COLO829 (cell line): ENCODE measurements at places on chromosomes 4 and X.

DNA sequence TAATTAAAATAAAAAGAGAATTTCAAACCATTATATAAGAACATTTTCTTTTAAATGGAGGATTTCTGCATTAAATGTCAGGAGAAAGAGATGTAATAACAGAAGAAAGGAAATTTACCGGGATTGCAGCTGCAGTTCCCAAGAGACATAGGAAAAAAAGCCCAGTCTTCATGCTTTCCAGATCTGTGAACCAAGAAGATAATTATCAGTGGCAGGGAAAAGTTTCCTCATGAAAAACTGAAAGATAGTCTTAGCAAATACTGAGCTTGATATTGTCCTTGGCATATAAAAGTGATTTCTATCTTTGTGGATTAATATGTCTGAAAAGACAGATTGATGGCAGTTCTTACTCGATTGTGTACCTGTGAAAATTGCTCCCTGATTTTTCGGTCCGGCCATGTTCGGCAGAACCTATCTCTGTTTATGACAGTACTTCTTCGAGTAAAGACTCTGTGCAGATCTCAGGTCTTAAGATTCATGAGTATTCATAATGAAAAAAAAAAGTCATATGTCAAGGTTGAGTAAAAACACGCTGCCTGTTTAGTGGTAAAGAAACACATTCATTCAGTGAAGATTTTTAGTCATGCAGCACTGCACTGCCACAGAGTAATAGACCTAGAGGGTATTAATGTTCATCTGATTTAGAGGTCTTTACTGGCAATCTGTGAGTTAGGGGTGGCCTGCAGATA is 29.6 kb downstream of the SPARCL1 start:
- DNase-seq, result no peak

GRCh38 chr4:105765690-105766407 is 57.3 kb downstream of the GSTCD start:
- peak; percentile 56 for DNase-seq

- DNase-seq, result peak; percentile 29
Measured at GRCh38 chrX:137031517-137032340, 2.1 kb downstream of the GPR101 start.

DNA sequence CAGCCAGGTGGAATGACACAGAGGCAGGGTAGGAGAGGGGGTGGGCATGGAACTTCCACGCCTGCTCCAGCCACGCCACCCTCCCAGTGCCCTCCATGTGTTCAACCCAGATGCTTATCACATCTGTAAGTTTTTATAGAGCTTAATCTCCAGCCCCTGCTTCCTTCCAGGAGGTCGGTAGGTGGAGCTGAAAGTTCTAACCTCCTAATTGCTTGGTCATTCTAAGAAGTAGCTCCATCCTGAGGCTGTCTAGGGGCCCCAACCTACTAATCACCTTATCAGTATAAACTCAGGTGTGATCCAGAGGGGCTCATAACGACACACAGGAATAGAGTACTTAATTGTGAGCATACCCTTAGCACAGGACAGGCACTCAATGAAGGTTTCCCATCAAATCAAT is 18.3 kb downstream of the QDPR start:
- DNase-seq, result no peak

DNA sequence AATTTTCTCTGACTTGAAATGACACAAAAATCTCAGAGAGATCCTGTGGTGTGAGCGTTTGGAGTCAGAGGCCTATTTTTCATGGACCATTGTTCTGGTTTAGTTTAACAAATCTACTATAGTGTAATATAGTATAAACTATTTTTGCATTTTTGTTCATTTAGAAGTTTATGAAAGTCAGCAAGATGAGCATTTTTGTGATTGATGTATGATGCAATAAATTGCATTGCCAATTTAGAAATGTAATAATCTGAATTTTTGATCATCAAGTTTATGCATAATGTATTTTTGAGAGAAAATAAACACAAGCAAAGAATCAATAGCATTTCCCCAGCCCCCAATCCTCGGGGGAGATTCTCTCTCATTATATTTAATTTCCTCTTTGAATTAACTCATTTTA is 519.5 kb upstream of the FTHL17 start:
- no peak for DNase-seq

GRCh38 chr4:77849278-77849965 is 13.2 kb upstream of the MRPL1 start:
- no peak for DNase-seq

DNA sequence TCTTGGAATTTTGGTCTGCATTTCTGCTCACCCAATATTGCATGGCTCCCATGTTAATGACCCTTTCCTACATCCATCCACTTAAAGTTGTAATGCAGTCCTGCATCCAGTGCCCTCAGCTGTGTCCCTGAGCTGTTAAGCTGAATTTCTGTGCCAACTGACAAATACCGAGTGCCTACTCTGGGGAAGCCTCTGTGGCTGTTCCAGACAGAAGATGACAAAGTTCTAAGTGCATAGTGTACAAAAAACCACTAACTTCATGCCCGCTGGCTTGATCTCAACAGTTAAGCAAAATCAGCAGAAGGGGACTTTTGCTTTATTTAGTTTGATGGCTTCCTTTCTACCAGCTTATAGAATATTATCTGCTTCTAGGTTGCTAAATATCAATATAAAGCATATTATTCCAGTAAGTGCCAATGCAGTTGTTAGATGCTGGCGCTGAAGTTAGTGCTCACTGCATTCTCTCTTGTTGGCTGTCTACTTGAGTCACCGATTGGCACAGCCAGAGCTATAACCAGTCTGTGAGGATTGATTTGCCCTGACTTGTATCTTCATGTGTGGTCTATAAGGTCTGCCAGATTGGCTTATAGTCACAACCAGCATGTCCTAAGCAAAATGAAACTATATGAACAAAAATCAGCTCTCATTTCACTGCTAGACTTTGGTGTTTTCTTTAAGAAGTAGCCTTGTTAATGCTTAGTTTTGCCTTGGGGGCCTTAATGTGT is 98.9 kb downstream of the KLHL8 start:
- no peak for DNase-seq

DNA sequence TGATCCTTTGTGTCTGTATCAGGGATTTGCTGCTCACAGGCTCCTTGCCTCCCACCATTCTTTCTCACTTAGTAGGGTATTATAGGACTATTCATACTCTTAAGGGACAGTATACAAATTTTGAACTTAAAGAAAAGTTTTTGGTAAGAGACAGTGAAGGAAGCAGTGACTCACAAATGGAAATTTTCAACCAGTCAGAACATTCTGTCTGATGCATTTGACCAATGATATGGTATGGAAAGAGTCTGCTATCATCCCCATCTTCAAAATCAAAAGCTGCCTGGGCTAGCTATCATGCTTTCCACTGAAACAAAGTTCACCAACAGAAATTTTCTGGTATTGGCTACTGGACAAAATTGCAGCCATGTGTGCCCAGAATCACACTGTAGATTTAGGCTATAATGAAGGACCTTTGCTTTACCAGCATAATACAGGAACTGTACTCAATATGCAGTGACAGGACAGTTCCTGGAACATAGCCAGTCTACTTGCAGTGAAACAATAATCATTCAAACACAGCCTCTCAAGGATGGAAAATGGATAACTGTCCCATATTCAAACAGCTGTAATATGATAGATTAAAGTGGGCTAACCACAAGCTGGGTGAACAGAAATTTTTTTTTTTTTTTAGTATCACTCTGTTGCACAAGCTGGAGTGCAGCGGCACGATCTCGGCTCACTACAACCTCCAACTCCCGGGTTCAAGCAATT is 109.0 kb upstream of the ACSL4 start:
- no peak for DNase-seq

DNA sequence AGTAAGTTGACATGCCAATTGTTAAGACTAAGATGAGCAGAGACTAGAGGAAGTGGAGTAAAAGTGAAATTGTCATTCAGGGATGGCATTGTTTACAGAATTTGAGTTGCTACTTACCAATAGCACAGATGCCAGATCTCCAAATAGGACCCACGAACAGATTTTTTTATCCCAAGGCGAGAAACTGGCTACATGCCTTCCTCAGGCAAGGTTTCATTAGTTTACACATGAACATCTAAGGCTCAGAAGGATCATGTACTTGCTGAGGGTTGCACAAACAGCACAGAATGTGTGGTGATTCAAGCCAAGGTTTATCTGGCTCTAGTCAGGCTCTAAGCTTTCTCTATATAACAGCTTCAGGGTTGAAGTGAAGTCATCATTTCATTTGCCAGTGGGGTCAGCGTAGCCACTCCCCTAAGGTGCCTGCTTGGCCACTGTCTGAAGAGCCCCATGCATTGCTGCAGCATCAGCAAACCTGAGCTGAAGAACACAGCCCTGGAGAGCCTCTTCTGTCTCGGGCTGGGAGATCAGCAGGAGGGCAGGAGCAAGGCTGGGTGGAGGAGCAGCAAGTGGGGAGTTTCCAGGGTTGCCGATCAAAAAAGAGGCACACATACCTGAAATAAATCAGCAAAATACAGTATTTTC is 193.0 kb upstream of the LCORL start:
- DNase-seq, result no peak

DNA sequence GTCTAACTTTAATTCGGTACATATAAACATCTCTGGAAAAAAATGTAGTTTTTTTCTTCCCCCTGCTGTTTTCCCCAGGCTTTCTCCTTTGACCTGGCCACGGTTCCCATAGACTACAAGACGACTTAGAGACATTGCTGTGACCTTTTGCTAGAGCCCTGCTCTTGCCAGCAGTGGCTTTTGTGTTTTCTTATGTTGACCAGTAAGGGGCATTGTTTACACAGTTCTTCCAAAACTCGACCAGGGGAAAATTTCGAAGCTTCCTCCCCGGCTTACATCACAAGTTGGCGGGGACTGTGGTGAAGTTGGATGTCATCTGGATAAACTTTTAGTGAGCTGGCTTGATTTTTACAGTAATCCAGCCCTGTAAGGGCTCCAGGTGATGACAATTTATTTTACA is 9.3 kb downstream of the CCDC160 start:
- DNase-seq, result no peak

DNA sequence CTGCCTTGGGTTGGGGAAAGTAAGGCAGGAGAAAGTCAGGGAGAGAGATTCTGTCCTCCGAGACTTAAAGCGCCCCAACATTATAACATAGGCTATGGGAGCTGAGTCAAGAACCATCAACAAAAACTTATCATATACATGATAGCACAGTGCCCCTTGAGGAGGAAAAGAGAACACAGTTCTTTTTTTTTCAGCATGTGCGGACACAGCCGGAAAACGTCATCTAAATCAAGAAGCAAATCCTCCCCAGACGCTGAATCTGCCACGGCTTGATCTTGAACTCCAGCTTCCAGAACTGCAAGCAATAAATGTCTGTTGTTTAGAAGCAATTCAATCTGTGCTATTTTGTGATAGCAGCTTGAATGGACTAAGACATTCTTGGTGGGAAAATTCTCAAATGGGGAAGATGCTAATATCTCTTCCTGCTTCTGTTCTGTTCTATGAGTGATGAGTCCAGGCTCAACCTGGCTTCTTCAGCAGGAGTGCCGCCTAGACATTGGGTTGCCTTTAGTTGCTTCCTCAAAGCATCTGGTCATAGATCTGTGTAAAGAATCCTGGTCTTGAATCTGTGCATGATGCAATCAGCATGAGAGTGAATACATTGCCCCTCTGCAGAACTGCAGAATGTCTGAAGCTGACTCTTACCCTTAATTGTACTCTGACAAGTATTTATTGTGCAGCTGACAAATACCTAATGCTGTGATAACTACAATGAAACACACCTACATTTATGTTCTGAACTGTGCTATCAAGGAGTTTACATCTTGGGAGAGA is 549.8 kb upstream of the PRKX start:
- peak; percentile 7 for DNase-seq

- no peak for DNase-seq
Measured at GRCh38 chrX:101071582-101071981, 7.1 kb upstream of the TMEM35A start.

- no peak for DNase-seq
Measured at GRCh38 chrX:67346667-67347066, 197.2 kb upstream of the AR start.

DNA sequence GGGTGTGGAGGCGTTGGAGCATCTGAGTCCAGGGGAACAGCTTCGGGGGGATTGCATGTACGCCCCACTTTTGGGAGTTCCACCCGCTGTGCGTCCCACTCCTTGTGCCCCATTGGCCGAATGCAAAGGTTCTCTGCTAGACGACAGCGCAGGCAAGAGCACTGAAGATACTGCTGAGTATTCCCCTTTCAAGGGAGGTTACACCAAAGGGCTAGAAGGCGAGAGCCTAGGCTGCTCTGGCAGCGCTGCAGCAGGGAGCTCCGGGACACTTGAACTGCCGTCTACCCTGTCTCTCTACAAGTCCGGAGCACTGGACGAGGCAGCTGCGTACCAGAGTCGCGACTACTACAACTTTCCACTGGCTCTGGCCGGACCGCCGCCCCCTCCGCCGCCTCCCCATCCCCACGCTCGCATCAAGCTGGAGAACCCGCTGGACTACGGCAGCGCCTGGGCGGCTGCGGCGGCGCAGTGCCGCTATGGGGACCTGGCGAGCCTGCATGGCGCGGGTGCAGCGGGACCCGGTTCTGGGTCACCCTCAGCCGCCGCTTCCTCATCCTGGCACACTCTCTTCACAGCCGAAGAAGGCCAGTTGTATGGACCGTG is 2.2 kb downstream of the AR start:
- DNase-seq, result no peak

GRCh38 chr4:119939071-119939995 is 127.3 kb downstream of the MAD2L1 start:
- DNase-seq, result peak; percentile 69

DNA sequence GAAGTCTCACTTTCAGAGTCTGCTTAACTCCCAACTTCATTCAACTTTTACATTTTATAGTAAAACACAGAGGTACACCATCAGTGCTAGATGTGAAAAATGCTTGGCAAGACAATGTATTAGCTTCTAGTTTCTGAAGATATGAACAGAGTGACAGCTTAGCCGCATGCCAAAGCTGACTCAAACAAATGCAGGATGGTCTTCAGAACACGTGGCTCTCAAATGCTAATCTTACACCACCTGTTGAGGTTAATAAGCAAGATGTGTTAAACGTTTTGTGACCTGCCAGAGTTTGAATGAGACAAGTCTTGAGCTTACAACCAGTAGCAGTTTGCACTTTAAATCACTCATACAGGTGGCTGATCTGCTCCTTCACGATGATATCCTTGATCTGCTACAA is 18.9 kb upstream of the GPM6B start:
- DNase-seq, result no peak

- DNase-seq, result no peak
Measured at GRCh38 chr4:8136529-8136928, 22.1 kb downstream of the ABLIM2 start.

DNA sequence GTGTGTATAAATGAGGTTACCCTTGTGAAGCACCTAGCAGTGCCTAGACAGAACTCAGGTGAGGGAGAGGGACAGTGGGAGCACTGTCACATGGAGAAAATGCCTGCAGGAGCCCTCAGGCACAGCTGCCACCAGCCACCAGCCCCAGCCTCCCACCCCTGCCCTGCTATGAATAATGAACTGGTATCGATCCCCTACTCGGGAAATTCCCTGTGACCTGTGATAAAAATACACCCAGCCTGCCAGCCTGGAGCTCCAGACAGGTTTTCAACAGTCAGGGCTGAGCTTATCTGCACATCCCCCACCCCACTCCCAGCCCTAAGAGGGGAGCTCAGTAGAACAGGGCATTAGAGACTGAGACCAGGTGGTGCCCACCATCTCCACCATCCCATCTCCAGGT is 159.6 kb upstream of the PJA1 start:
- no peak for DNase-seq

GRCh38 chr4:5465956-5466355 is 242.4 kb downstream of the EVC2 start:
- DNase-seq, result no peak

GRCh38 chr4:144411700-144412099 is 234.3 kb upstream of the HHIP start:
- no peak for DNase-seq

- DNase-seq, result no peak
Measured at GRCh38 chr4:55439023-55439422, 43.3 kb downstream of the TMEM165 start.
